ENCODE measurements at places on chromosomes 3 and 15.
A peak's percentile ranks its signal among the peaks of the same experiment; 100 is the strongest.

- DNase-seq: no peak
Observed at GRCh38 chr3:52722491-52722890, 16.6 kb downstream of the SPCS1 start.

DNA sequence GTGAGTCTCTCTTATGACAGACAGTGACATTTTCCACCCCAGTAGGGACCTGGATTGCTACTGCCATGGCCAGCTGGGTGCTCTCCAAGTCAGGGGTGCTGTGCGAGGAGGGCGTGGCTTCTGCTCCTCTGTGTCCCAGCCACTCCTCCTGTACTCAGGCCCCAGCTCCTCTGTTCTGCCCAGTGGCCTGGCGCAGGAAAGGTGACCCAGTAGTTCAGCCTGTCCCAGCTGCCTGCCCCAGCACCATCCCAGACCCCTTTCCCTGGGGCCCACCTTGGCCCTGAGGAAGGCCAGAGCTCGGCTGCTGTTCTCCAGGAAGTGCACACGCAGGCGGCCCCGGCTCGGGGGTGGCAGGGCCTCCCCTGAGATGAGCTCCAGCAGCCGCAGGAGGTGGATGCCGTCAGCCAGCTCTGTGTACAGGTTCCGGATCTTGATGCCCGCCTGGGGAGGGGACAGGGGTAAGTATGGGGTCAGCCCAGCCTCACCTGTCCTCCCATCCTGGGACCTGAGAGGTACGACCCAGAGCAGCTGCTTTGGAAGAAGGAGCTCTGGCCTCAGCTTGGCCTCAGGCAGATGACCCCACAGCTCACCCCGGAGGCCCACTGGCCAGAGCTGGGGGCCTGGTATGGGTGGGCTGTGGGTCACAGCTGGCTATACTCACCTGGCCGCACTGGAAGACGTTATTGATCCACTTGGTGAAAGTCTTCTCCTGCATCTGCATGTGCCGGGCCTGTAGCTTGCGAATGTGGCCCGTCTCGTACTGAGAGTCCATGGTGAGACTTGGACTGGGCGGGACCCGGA is 1.0 kb downstream of the SPTBN5 start:
- DNase-seq: no peak

- no peak for DNase-seq
Observed at GRCh38 chr3:39050029-39050428, 1.7 kb downstream of the SCN11A start.

DNA sequence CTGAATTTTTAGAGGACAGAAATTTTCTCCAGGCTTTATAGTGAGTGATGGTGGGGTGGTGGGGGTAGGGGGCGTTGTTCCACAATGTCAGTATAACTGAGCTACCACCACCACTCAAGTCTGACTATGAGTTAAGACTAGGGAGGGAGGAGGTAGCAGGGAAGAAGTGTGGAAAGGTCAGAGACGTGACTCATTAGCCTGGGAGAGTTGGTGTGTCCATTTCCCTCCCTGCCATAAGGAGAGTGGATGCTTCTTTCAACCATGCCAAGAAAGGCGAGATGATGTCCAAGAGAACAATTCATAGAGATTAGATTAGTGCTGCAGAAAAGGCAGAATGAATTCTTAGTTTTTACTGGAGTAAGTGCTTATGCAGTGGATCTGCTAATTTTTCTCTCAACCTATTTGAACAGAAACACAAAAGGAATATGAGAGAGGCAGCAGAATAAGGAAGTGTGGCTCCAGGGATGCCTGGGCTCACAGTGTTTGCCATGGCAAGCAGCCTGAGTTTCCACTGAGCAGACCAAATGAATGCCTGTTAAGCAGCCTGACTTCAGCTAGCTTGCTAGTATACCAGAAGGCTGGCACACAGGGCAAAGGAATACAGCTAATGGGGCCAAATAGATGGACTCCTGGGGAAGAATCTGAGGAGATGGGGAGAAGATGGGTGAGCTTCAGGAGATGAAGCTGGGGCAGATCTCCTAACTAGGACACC is 708.9 kb downstream of the NTRK3 start:
- DNase-seq: no peak

DNA sequence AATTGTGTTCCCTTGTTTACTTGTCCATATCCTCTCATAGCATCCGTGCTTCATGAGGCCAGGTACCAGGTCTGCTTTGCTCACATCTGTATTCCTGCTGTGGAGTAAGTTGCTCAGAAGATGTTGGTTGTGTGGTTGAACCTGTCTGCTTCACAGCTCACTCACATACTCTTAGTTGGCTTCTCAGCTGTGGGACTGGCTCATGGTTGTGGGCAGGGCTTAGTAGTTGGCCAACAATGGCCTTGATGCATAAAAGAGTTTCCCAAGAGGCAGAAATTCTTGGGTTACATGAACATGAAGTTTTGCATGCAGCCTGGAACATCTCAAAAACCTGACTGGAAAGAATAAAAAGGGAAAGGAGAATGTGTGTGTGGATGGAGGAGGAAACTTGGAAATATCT is 17.0 kb downstream of the CELF6 start:
- DNase-seq: no peak

DNA sequence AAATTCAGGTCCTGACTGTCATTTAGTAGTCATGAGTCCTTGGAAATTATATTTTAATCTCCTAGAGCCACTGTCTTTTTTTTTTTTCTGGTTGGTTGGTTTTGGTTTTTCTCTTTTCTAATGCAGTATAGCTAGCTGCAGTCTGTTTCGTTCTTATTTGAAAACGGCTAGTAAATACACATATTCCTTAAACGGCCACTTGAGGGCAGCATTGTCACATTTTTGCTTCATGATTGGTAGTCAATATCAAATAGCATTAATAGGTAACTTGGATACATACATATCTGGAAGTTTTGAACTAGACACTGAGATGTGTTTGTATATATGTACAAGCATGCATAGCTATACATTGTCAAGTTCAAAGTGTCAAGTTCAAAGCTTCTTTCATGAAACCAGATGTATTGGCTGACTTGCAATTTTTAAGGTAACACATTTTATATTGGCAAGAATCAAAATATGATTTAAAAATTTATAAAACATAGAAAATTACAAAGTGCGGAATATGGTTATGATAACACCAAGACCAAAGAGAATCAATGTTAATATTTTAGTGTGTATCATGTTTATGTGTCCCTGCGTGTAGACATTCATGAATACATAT is 22.5 kb downstream of the GABRA5 start:
- peak; percentile 14 for DNase-seq

DNA sequence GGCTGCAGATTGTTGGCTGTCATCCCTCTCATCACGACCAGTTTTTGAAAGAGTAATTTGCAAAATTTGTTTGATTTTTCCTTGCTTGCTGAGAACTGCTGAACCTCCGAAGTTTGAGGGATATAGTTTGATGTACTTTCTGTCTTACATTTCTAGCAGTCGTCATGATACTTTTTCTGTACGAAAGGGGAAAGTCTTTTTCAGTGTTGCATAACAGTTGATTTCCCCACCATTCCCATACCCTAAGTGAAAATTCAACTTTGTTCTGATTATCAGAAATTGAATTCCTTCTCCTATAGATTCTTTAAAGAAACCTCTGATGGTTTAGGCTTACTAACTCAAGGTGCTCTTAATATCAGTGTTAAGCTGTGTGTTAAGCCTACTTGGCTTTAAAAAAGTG is 1.6 kb downstream of the PDE8A start:
- DNase-seq: no peak

- DNase-seq: no peak
Observed at GRCh38 chr3:117537949-117538348, 828.4 kb downstream of the TUSC7 start.

DNA sequence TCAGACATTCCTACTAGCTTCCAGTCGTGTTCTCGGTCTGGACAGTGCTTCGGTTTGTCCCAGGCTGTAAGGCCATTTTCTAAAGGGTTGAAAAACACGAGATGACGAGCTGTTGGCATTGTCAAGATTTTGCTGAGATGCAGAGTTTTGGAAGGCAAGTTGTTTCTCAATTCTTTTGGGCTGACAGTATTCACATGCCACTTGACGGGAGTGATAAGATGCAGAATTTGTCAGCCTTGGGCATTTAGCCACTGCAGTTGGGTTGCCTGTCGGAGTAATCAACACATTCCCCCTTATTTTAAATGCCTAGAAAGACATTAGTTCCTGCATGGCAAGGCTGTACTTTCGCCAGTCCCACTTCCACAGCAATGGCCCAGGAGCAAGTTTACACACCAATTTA is 245.2 kb downstream of the NR1D2 start:
- no peak for DNase-seq
